Tongue (tissue), 3 donors: ENCODE measurements at places on chromosomes 2 and 18. TPM values are rescaled to one million over a fixed set of nuclear protein-coding genes. Genes with fewer than 3 reads are reported as not detected.
A peak's percentile ranks its signal among the peaks of the same experiment; 100 is the strongest.

DNA sequence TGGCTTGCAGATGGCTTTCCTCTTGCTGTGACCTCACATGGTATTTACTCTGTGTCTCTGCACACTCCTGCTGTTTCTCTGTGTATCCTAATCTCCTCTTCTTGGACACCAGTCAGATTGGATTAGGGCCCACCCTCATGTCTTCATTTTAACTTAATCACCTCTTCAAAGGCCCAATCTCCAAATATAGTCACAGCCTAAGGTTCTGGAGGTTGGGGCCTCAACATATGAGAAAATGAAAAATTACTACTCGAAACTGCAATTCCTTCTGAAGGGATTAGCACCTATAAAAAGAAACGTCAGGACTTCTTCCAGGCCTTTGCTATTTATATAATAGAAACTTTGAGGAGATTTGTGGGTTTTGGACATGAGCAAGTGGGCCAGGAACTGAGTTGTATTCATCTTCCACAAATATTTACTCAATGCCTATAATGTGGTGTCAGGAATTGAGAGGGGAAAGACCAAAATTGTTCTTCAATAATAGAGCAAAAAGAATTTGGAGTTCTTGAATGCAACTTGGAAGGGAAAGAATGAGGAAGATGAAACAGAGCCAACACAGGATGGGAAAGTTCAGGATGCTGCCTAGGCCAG lies 270.0 kb upstream of the FN1 start:
- DNase-seq = peak; percentile 17

GRCh38 chr2:40466332-40466906 lies 14.5 kb upstream of the SLC8A1 start:
- no peak for DNase-seq

- no peak for DNase-seq
Measured at GRCh38 chr2:62482558-62483352, 23.2 kb downstream of the TMEM17 start.

- no peak for DNase-seq
Measured at GRCh38 chr2:44102790-44103562, 65.7 kb upstream of the PPM1B start.

Gene SULT1C2
- total RNA-seq = 0.92 TPM

Gene LHCGR
- 0.51 TPM for total RNA-seq

DNA sequence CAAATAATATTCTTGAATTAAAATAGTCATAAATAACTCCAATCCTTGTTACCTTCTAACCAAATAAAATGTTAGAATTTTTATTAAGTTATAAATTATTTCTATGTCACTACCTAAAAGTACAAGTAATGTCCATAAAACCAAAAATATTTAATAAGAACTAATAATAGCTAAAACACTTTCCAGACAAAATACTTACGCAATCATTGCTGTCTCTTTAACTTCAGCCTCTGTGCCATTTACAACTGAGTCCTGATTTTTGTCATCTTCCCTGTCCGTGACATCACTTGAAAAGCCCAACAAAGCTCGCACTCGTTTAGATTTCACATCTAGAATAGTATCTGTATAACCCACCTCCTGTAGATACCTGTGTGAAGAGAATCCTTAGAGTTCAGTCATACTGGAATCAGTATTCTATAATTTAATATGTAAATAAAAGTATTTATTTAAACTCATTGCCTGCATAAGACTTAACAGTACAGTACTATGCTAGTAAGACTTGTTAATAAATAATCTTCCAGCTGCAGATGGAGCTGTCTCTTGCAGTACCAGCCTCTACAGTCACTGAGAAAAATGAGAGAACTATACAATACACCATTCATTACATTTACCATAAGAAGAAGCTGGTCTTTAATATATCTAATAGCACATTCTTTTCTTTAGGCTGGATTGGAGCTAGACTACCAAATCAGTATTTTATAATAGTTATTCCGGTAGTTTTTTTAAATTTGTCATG lies 63.8 kb downstream of the STRN start:
- no peak for DNase-seq

DNA sequence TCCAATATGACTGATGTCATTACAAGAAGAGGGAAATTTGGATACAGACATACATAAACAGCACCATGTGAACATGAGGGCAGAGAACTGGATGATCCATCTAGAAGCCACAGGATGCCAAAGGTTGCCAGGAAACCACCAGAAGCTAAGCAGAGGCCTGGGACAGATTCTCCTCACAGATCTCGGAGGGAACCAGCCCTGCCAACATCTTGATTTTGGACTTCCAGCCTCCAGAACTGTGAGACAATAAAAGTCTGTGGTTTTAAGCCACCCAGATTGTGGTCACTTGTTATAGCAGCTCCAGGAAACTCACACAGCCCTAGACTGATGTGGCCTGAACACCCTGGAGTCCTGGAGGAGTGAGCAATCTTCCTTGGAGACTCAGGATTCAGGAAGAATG lies 351.6 kb downstream of the EIPR1 start:
- no peak for DNase-seq

- DNase-seq = no peak
Measured at GRCh38 chr2:36071698-36072097, 283.9 kb upstream of the CRIM1 start.

DNA sequence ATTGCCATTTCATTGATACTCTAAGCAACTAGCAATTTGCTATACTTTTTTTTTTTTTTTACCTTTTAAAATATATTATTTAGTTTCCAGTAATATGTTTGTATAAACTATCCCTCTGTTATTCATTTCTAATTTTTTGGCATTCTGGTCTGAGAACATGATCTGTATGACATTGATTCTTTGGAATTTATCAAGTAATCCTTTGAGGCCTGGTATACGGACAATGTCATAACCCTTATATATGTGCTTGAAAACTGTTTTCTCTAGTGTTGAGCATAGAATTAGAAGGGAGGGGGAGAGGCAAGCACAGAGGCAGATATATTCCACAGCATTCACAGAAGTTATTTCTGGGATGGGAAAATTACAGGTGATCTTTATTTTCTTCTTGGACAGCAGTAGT lies 48.2 kb upstream of the POLE4 start:
- DNase-seq = no peak

GRCh38 chr18:29321561-29321960 lies 1144.6 kb upstream of the CDH2 start:
- no peak for DNase-seq

DNA sequence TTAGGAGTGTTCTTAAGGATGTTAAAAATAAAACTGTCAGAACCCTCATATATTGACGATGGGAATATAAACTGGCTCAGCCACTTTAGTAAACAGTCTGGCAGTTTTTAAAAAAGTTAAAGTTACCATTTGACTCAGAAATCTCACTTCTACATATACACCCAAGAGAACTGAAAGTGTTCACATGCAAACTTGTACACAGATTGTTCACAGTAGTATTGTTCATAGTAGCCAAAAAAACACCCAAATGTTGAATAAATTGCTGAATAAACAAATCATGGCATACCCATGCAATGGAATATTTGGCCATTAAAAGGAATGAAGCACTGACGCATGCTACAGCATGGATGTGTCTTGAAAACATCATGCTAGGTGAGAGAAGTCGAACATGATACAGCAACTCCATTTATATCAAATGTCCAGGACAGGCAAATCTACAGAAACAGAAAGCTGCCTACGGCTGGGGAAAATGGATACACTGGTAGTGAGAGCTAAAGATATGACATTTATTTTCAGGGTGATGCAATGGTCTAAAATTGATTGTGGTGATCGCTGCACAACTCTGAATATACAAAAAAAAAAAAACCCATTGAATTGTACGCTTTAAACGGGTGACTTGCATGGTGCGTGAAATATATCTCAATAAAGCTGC lies 10.1 kb downstream of the RPL31 start:
- DNase-seq = no peak

- DNase-seq = peak; percentile 83
Measured at GRCh38 chr2:55616551-55617174, 759 bp downstream of the PPP4R3B start.

Gene REG1B
- total RNA-seq = not detected

Gene SSB
- total RNA-seq = 72.5 TPM

Gene INPP5D
- total RNA-seq = 9.1 TPM

DNA sequence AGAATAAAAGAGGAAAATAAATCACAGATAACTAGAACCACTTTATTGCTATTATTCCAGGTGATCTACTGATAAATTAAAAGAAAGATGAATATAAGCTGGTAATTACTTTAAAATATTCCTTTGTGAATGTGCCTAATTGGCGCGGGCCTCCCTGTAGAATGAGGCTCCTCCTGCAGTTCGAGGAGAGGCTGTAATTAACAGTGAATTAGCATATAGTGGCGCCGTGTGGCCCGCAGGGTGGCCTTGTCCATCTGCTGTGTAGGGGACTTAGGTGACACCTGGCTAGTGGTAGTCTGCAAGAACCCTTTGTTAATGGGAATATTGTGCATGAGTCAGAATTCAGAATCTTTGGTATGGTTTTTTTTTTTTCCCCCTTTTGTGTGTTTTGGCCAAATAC lies 119.8 kb downstream of the AGAP1 start:
- DNase-seq = no peak

DNA sequence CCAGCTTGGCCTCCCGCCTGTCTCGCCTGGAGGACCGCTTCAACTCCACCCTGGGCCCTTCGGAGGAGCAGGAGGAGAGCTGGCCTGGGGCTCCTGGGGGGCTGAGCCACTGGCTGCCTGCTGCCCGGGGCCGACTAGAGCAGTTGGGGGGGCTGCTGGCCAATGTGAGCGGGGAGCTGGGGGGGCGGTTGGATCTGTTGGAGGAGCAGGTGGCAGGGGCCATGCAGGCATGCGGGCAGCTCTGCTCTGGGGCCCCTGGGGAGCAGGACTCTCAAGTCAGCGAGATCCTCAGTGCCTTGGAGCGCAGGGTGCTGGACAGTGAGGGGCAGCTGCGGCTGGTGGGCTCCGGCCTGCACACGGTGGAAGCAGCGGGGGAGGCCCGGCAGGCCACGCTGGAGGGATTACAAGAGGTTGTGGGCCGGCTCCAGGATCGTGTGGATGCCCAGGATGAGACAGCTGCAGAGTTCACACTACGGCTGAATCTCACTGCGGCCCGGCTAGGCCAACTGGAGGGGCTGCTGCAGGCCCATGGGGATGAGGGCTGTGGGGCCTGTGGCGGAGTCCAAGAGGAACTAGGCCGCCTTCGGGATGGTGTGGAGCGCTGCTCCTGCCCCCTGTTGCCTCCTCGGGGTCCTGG lies 3.7 kb upstream of the KHK start:
- DNase-seq = peak; percentile 68

Gene CXCR4
- total RNA-seq = 27.7 TPM

- DNase-seq = no peak
Measured at GRCh38 chr2:18771212-18771611, 181.8 kb upstream of the NT5C1B start.

Gene RNU2-63P
- total RNA-seq = not detected

DNA sequence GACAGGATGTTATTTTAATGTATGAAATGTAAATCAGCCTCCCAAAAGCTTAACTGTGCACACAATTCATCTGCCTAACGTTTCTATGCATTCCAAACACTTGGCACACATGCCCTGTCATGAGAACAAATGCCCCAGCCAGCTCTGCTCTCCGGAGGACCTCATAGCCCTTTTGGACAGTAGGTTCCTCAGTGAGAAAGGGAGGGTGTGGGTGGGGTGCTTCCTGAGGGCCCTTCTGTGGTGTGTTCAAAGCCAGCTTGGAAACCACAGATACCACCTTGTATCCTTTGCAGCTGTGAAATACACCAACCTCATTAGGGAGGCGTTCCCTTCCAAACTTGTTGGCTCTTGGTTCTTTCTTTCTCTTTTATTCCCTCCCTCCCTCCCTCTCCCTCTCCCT lies 102.2 kb upstream of the ASB18 start:
- peak; percentile 30 for DNase-seq

- DNase-seq = no peak
Measured at GRCh38 chr2:36798724-36799123, 102.2 kb downstream of the VIT start.

Gene GREB1L
- total RNA-seq = 6.8 TPM

DNA sequence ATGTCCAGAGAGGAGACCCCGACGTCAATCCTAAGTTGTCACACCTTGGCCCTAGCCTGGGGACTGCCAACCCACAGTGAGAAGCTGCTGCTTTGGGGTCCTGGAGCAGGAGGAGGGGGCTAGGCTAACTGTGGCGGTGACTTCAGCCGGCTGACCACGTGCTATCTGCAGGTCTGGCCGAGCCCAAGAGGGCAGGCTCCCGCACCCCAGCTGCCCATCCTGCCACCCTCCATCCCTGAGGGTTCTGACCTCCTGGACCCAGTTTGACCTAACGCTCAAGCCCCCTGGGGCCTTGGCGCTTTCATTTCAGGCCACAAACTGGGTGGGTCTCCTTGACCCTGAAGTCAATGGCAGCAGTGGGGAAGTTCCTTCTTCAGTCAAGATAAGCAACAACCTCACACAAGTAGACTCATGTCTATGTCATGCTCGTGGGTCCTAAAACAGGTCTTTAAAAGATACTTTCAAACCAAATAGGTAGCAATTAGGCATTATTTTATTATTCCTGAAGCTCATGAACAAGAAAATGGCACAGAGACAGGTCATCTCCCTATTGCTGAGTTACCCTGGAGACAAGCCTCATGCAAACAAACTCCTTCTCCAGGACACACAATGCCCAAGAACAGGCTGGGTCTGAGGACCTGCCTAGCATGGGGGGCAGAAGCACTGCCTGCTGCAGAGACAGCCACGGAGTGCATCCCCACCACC lies 2.3 kb downstream of the HES6 start:
- DNase-seq = no peak

Gene IL37
- total RNA-seq = not detected

DNA sequence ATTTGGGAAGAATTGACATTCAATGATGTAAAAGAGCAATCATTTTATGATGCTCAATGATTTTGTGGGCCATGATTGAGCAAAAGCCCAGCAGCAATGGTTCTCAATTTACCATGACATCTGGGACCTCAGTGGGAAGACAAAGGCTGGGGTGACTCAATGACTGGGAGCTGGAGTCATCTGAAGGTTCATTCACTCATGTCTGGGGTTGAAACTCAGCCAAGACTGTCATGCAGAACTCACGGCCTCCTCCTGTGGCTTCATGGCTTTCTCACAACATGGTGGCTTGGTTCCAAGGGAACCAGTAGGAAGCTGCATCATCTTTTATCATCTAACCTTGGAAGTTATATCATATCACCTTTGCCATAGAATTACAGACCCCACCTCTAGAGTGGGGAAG lies 45.1 kb upstream of the CD226 start:
- DNase-seq = no peak

- DNase-seq = peak; percentile 3
Measured at GRCh38 chr2:220619525-220620220, 952.4 kb downstream of the EPHA4 start.
